ENCODE measurements at places on chromosomes 11 and 22.

GRCh38 chr11:12269104-12269441 lies 108.3 kb upstream of the PARVA start:
- no peak for DNase-seq

DNA sequence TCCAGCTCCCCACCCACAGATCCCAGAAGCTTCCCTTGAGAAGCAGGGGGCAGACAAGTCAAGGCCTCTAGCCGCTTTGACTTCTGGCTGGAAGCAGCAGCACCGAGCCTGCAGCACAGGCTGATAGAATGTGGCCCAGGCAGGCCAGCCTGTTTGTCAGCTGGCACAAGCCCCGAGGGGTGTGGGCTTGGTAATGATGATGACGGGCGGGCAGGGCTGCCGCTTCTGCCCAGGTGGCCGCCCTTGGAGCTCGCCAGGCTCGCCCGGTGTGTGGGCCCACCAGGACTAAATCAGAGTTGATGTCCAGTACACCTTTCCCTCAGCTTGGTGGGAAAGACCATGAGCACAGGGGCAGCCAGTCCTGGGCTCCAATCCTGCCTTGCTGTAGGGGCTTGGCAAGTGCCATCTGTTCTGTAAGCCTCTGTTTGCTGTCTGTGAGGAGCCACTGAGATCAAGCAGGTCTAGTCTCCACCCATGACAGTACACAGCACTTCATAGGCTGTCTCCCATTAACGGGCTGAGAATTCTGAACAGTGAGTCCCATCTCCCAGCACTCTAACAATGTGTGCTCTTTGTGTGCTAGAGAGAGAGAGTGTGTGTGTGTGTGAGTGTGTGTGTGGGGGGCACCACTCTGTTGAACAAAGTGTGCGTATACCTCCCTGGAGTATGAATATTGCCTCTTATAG lies 26.8 kb downstream of the MICAL2 start:
- no peak for DNase-seq

DNA sequence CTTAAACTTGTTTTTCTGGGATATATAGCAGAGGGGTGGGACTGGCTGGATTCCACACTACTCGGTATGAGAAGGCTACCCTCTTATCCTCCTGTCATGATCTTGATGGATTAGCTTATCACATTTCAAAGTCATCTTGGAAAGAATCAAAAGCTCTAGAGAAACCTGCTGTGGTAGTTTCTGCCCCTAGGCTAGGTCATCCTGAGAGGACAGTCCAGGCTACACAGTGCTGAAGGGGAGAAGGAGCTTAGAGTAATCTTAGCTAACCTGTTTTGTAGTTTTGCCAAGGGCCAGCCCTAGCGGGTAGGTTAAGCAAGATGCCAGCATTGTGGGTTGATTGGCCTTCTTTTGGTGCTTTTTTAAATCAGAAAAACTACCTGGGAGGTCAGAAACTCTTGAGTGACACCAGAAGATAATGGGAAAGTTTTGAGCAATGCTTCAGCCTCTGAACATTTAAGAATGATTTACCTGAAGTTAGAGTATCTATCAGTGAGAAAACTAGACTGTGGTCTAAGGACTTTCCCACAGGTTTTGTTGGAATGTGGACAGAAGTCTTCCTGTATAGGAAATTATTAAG lies 21.3 kb downstream of the PIWIL4 start:
- DNase-seq, result no peak

DNA sequence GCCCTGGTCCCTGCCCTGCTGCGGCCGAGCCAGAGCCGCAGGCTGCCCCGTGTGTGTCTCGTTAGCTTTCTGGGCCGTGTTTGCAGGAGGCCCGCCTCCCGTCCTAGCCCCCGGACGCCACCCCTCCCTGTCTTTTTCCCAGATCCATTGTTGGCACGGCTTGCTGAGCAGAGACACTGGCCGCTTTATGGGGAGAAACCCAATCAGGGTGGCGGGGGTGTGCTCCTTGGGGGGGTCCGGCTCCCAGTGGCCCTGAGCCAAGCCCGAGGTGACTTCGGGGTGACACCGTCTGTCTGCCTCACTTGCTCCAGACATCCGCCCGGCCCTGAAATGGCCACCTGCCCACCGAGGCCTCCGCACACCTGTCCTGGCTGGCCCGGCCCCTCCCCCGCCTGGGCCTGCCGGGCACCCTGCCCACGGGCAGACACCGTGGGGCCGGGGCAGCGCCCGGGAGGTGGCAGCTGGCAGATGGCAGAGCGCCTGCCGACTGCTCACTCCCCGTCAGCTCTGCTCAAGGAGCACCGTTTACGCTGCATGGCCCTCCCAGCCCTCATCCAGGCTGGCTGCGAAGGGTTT lies 43.1 kb upstream of the PPARA start:
- DNase-seq, result no peak

GRCh38 chr11:41989823-41990380 lies 530.5 kb upstream of the LRRC4C start:
- no peak for DNase-seq
